ENCODE measurements at places on chromosomes 1 and 21.

DNA sequence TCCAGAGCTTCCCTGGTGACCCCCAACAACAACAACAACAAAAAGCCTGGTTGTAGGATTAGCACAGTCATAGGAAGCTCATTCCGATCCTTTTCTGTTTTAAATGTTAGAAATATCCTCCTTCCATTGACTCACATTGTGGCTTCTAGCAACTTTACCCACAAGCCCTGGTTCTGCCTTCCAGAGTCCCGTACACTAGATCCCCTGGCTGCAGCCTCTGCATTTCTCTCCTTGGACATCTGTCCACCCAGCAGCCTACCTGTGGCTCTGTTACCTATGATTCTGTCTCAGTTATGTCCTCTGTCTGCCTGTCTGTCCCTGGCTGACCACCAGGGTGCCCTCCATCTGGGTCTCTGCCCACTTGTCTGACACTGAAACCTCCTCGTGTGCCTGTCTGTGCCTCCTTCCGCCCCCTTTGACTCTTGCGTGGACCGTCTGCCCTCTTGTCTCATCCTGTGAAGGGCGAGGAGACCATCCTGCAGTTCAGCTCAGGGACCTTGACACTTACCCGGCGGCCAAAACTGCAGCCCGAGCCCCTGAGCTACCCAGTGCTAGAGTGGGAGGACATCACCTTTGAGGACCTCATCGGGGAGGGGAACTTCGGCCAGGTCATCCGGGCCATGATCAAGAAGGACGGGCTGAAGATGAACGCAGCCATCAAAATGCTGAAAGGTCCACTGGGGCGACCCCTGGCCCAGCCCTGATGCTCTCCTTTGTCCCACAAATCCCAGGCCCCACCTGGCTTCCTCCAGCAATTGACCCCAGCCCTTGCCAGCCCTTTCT, 16.1 kb downstream of the TIE1 start:
- DNase-seq = no peak

DNA sequence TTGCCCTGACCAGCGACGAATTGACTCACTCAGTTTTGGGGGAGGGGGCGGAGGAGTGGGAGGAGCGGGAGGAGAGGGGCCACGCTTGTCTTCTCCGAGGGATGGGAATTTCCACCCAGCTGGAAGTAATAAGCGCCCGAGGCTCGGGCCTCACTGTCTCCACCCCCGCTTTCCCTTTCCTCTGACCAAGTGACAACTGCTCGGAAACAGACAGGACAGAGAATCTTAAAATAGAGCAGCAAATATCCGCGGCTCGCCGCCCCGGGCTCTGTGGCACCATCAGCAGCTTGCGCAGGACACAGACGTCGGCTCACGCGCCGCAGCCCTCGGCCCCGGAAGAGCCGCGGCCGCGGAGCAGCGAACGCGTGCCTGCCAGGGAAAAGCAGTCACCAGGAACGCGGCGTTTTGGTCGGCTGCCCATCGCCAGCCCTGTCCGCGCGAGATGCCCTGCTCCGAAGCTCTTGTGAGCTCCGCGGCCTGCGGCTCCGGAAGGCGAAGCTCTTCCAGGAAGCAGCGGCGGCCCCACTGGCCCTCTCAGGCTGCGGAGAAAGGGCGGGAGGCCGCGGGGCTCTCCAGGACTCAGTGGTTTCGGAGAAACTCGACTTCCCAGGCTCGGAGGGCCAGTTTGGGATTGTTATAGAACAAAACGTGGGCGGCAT, 10.7 kb upstream of the RGS16 start:
- DNase-seq = peak; percentile 59

DNA sequence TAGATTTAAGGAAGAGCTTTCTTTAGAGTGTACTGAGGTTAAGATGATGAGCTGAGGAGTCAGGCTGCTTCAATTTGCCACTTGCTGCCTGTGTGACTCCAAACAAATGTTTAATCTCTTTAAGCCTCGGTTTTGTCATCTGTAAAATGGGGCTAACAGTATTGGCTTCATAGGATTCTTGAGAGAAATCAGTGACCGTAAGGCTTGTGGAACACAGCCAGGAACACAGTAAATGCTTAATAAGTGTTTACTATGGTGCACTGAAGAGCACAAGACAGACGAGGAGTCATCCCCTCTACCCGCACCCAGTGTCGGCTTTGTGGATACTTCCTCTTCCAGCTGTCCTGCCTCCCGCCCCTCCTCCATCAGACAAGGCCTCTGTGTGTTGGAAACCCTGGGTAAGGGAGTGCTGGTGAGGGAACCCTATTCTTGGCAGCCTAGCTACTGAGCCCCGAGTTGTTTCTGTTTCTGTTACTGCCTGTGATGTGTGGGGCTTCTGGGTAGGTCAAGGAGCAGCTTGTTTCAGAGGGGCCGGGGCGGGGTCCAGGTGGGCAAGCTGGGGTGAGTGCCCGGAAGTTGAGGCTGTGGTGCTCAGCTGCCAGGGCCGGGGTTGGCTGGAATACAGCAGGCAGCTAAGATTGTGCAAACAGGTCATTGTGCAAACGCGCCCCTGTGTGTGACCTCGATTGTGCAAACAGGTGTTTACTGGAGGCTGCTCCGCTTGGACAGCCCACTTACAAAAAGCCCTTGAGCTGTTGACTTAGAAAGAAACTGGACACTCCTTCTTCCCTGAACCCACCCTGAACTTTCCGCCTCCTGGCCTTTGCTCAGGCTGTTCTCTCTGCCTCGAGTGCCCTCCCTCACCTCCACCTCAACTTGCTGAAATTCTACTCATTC, 4.0 kb upstream of the CSF3R start:
- no peak for DNase-seq

DNA sequence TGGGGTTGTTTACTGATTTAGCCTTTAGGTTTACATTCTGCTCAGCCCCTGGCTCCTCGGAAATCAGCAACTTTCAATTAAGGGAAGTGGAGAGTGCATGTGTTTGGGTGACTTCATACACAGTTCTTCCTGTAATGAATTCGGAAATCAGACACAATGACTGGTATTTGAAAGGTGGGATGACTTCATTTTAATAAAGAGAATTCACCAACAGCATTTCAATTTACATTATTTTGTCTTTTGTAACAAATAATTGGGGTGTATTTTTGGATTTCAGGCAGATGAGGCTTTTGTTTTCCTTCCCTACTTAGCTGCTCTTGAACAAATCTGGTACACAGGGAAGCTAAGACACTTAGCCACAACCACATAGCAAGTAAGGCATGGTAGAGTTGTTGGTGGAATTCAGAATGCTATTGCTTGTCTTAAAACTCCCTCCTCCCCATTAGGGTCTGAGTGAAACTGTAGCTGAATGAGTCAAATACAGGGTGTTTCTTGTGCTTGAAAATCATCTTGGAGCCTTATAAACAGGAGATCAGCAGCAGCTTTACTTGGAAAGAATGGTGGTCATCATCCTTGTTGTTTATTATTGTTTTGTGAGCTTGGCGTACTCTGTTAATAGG, 917 bp downstream of the STX12 start:
- DNase-seq = no peak

DNA sequence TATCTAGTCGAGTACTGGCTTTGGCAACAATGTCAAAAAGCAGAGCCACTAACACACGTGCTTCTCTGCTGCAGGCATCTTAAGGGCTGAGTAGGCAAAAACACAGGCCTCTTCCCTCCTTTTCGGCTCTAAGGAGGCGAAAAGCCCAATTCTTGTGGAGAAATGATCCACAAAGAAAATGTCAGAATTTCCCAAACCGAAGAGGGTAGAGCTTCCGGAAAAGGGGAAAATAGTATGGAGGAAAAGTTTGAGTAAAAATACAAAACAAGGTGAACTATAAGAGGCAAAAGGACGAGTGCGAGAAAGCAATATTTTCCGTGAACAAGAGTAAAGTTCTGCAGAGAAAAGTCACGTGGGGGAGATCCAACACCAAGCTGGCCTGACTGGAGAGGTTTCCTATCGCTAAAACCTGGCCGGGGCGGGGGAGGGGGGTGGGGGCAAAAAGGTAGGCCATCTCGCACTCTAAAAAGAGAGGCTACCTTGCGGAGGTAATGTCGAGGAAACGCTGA, 551 bp downstream of the ZRANB2 start:
- DNase-seq = peak; percentile 20

GRCh38 chr1:70717656-70718055, 306.6 kb downstream of the CTH start:
- no peak for DNase-seq

DNA sequence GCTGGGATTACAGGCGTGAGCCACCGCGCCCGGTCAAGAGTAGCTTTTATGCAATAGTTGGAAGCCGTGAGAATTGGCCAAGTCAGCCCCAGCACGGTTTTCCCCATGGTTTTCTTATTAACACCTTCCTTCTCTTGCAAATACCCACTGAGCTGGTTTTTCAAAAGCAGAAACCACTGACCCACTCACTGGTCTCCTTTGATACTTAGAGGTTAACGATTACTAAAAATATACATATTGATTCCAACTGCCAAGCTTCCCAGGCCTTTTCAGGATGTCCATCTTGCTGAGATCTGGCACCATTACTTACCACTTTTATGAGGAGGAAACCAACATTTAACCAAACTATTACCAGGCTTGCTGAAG, 25.9 kb upstream of the TARDBP start:
- no peak for DNase-seq

GRCh38 chr1:222634180-222635013, 16.5 kb downstream of the MIA3 start:
- DNase-seq = peak; percentile 47

All from stimulated activated CD4-positive, alpha-beta T cell treated with anti-CD3 and anti-CD28 coated beads, Interleukin-2, amount 100 ng/mL, for 24 hours (primary cell).